ENCODE measurements at places on chromosomes 12 and 14. TPM values are rescaled to one million over a fixed set of nuclear protein-coding genes. Genes with fewer than 3 reads are reported as not detected.

The KIF21A gene
- 29.1 TPM for total RNA-seq

The USP44 gene
- 0.17 TPM for total RNA-seq

The ACVRL1 gene
- 2.5 TPM for total RNA-seq

The ALDH6A1 gene
- 15.6 TPM for total RNA-seq

The SMIM10L1 gene
- total RNA-seq, result 6.4 TPM

The DPPA3 gene
- total RNA-seq, result not detected

The KRT6C gene
- total RNA-seq, result not detected

The FAM181A gene
- total RNA-seq, result not detected

The TRAFD1 gene
- total RNA-seq, result 25.5 TPM

The HIP1R gene
- total RNA-seq, result 57.8 TPM

The SMOC1 gene
- not detected for total RNA-seq

The PTHLH gene
- total RNA-seq, result not detected

Data from HCT116 (cell line).